ENCODE measurements at places on chromosomes 11 and 22.

DNA sequence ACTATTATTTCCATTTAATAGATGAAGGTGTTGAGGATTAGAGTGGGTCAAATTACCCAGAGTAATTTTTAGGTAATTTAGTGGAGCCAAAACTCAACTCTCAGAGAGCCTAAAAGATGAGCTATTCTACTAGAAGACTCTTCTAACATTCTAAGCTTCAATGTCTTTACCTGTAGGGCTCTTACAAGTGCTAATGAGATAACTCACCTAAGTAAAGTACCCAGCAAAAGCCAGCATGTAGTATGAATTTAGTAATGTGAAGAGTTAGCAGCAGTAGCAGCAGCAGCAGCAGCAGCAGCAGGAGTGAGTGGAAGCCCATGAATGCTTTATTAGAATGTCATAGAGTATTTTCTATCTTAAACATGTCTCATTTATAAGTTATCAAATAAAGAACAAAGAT lies 1239.2 kb downstream of the FAM181B start:
- DNase-seq = no peak

GRCh38 chr22:45454275-45454674 lies 40.8 kb downstream of the RIBC2 start:
- DNase-seq = no peak

DNA sequence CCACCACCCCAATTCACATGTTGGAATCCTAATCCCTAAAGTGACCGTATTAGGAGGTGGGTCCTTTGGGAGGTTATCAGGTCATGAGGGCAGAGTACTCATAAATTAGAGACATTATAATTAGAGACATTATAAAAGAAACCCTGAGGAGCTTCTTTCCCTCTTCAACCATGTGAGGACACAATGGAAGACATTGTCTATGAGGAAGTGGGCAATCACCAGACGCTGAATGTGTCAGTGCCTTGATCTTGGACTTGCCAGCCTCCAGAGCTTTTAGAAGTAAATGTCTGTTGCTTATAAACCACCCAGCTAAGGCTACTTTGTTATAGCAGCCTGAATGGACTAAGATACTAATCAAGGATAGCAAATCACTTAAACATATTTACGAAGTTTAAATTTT lies 14.8 kb downstream of the GAB2 start:
- DNase-seq = no peak

DNA sequence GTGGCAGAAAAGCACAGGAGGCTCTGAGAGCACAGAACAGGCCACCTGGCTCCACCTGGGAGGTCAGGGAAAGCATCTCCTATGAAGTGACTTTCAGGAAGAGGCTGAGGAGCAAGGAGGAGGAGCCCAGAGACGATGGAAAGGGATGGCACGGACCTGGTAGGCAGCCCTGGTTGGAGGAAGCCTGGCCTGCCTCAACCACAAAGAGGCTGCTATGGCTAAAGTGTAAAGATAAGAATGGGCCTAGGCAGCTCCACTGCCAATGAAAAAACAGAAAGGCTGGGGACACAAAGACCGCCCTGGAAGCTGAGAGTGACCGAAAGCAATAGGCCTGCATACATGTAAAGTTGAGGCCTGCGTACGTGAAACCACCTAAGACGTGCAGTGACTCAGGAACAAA lies 31.2 kb upstream of the ETS1 start:
- no peak for DNase-seq

DNA sequence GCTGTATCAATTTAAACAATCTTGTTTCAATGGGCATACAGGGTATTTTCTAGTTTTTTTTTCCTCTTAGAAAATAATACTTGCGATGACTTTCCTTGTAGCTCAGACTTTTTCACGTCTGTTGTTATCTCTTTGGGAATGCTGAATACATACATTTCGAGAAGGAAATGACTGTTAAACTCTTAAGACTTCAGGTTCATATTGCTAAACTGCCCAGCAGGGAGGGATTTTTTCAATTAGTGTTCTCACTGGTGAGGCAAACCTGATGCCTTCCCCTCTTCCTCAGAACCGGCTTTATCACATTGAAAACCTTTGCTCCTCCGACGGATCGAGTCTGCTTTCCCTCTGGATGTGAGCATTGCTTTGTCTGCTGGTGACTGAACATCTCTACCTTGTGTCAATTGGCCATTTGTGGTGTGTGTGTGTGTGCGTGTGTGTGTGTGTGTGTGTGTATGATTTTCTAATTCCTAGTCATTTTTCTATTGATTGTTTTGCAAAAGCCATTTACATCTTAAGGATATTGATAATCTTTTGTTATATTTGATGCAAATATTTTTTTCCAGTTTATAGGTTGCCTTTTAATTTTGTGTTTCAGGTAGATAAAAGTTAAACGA lies 6.6 kb downstream of the NEAT1 start:
- peak; percentile 46 for DNase-seq

All from activated CD4-positive, alpha-beta T cell treated with anti-CD3 and anti-CD28 coated beads, Interleukin-2, Interleukin-6, amounts not matched to agents 100 ng/mL and 50 ng/mL, durations not matched to agents 16 hours and 8 hours (primary cell).